ENCODE measurements at places on chromosomes 4 and X.
A peak's percentile ranks its signal among the peaks of the same experiment; 100 is the strongest.

- no peak for DNase-seq
Measured at GRCh38 chr4:77185686-77186085, 28.7 kb downstream of the CCNG2 start.

DNA sequence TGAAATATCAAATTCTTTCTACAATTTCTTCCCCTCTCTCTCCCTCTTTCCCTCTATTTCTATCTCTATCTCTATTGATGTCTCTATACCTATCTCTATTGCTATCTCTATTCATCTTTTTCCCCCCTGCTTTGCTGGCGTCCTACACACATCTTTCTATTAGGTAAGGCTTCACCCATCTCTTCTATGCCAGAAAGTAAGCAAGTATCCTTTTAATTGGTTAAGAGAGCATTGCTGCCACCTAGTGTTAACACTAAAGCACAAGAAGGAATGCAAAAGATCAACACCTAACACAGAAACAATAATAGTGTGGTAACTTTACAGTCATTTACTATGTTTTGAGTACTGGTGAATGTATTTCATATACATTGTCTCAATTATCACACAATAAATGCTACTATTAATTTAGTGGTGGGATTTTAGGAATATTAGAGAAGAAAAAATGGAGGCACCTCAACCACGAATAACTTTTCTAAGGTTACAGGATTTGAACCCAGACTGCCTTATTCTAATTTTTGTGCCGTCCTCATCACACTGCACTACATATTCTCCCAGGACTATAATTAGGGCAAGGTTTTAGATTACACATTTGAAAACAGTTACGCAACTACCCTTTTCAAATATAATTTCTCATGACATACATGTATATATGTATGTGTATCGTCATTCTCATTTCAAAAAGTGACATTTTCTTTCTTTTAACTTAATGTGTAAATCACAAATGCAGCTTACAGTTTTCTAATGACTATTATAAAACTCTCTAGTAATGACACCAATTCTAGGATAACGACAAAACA lies 3.7 kb upstream of the C4orf36 start:
- DNase-seq, result peak; percentile 46

DNA sequence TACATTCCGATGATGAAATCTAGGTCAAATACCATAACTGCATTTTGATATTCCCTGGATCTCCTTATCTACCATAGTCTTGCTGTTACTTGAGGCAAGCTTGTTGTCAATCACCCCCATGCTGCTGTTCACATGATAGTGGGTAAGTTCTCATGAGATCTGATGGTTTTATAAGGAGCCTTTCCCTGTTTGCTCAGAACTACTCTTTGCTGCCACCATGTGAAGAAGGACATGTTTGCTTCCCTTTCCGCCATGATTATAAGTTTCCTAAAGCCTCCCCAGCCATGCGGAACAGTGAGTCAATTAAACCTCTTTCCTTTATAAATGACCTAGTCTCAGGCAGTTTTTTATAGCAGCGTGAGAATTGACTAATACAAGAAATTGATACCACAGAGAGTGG lies 432.0 kb downstream of the GLUD2 start:
- DNase-seq, result no peak

DNA sequence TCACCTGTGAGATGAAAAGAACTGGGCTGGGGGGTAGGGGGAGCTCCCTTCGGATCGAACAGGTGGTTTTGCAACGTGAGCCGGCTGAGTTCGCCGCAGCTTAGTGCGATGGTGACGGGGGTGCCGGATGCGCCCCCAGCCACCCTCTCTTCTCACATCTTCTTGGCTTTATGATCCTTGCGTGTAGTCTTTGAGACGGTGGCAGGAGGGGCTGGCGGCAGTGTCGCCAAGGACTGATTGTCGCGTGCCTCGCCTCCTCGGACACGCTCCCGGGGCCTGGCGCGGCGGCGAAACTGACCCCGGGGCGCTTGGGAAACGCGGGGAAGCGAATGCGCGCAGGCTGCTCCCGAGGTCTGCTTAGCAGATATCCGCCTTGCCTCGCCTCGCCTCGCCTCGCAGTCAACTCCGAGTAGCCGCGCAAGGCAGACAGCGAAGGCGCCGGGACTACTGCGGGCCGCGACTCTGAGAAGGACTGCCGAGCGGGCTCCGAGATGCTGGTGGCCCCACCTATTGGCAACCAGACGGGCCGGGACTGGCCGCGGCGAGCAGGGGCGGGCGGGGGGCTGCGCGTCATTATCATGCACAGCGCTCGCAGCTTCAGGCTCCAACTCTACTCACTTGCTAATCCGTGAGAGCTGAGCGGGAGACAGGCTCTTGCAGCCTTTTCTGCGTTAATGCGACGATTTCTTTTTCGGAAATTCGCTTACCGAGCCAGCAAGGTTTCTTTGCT lies 1.5 kb downstream of the GRID2 start:
- peak; percentile 0 for DNase-seq

All from K562 (cell line).